T-helper 2 cell treated with Interferon-gamma antibody and Interleukin-4, amounts not matched to agents 100 ng/mL and 5 ng/mL, for 36 hours (primary cell): ENCODE measurements at places on chromosomes 2 and 18. TPM values are rescaled to one million over a fixed set of nuclear protein-coding genes. Genes with fewer than 3 reads are reported as not detected.

Gene LONRF2
- total RNA-seq, result 0.16 and 0.27 TPM in 2 replicates

Gene TMSB10
- 5,849 and 5,911 TPM in 2 replicates for total RNA-seq

Gene METAP1D
- 7.1 and 7.7 TPM in 2 replicates for total RNA-seq

Gene RAB17
- not detected in 2 replicates for total RNA-seq

Gene HS1BP3
- total RNA-seq, result 12.0 and 12.3 TPM in 2 replicates

Gene ABCB11
- 0.02 TPM in 1 of 2 replicates, not detected in the other for total RNA-seq

Gene ITPRIPL1
- total RNA-seq, result 34.2 and 35.8 TPM in 2 replicates

Gene UBE2F
- total RNA-seq, result 82.5 and 92.7 TPM in 2 replicates

Gene PSMA8
- total RNA-seq, result 1.6 and 1.7 TPM in 2 replicates

Gene ZAP70
- 283 and 294 TPM in 2 replicates for total RNA-seq

Gene IL18RAP
- total RNA-seq, result 3.4 and 4.2 TPM in 2 replicates

Gene BCL11A
- 0.05 TPM in 1 of 2 replicates, not detected in the other for total RNA-seq

Gene UPP2
- total RNA-seq, result not detected in 2 replicates

Gene MARCHF7
- total RNA-seq, result 70.1 and 76.2 TPM in 2 replicates

Gene PRKAG3
- not detected in 2 replicates for total RNA-seq

Gene TRIM43
- total RNA-seq, result 0.59 and 0.73 TPM in 2 replicates

Gene SIX2
- not detected in 2 replicates for total RNA-seq

Gene HOXD10
- not detected in 2 replicates for total RNA-seq

Gene ARL4C
- total RNA-seq, result 264 and 265 TPM in 2 replicates

Gene UGT1A9
- not detected in 2 replicates for total RNA-seq

Gene DPP10
- total RNA-seq, result not detected in 2 replicates

Gene C2orf74
- total RNA-seq, result 2.9 and 7.0 TPM in 2 replicates

Gene FSIP2
- total RNA-seq, result 0.05 and 0.25 TPM in 2 replicates

Gene RPL37A
- 2,258 and 2,310 TPM in 2 replicates for total RNA-seq

Gene TNS1
- 0.18 and 0.36 TPM in 2 replicates for total RNA-seq

Gene KRCC1
- 20.8 and 22.2 TPM in 2 replicates for total RNA-seq
